ENCODE measurements at places on chromosomes 12 and 14. TPM values are rescaled to one million over a fixed set of nuclear protein-coding genes. Genes with fewer than 3 reads are reported as not detected.
A peak's percentile ranks its signal among the peaks of the same experiment; 100 is the strongest.

The ALG10 gene
- polyA plus RNA-seq = 7.5 TPM

The GALNT8 gene
- polyA plus RNA-seq = not detected

The P2RX7 gene
- 0.21 TPM for polyA plus RNA-seq

The DLGAP5 gene
- 9.1 TPM for polyA plus RNA-seq

The POTEM gene
- not detected for polyA plus RNA-seq

The PPP1R36 gene
- 0.81 TPM for polyA plus RNA-seq

The CD163L1 gene
- 0.30 TPM for polyA plus RNA-seq

The CRY1 gene
- polyA plus RNA-seq = 10.0 TPM

The PLBD1 gene
- 13.4 TPM for polyA plus RNA-seq

The GLIPR1L1 gene
- not detected for polyA plus RNA-seq

The RAB21 gene
- polyA plus RNA-seq = 21.9 TPM

The RERGL gene
- polyA plus RNA-seq = 0.15 TPM

- no peaks in the 10 kb centered on the region for H3K4me1 ChIP-seq
- H3K27ac ChIP-seq = no peak overlapping the region
- H3K4me3 ChIP-seq = no peak overlapping the region
- no peak for DNase-seq
- H3K36me3 ChIP-seq = no peaks in the 10 kb centered on the region
- H3K27me3 ChIP-seq = peaks cover 3% of the 10 kb centered on the region
These were observed 140.5 kb downstream of the KCNA5 start for GRCh38 chr12:5184186-5184585.

DNA sequence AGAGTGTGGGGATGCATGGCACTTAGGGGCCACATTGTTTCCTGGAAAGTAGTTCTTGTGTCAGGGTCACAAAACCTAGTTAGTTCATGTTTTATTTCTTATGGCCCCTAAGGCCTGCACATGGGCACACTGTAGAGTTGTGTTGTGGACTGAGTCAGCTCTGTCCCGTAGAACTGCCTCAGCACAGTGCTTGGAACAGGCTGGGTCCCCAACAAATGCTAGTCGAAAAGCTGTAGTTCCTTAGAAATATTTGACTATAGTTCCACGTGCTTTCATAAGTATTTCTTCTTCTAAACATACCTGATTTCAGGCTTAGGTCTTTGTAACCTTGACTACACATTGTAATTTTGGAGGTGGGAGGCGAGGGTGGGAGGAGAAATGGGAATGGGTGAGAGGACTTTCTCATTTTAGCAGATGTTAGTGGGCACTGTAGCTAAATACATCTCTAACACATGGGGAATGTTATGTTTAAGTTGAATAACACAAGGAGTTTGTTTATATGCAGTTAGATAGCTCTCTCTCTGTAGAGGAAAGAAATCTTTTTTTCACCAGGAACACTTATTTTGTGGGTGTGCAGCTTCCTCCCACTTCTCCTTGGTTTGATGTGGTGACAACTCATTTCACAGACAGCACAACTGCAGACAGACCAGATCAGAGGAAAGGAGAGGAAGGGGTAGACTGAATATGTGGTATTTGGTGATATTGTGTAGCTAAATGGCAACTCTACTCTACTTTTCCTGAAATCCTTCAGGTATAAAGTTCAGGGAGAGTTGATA, 39.5 kb upstream of the DACT1 start:
- H3K36me3 ChIP-seq = no peaks in the 10 kb centered on the region
- no peak for DNase-seq
- H3K27ac ChIP-seq = no peak overlapping the region
- H3K27me3 ChIP-seq = no peaks in the 10 kb centered on the region
- H3K4me3 ChIP-seq = no peak overlapping the region

- H3K4me3 ChIP-seq = peak overlapping the region; percentile 50
- peak overlapping the region; percentile 97 for H3K27ac ChIP-seq
- H3K4me1 ChIP-seq = peaks cover 46% of the 10 kb centered on the region
- no peaks in the 10 kb centered on the region for H3K36me3 ChIP-seq
These were observed 33.2 kb upstream of the STRN3 start for GRCh38 chr14:31059152-31059924.

GRCh38 chr12:47249719-47250357, 170.1 kb upstream of the AMIGO2 start:
- H3K27ac ChIP-seq = peak overlapping the region; percentile 33
- H3K4me1 ChIP-seq = peaks cover 16% of the 10 kb centered on the region
- H3K4me3 ChIP-seq = peak overlapping the region; percentile 1
- no peaks in the 10 kb centered on the region for H3K27me3 ChIP-seq
- no peaks in the 10 kb centered on the region for H3K36me3 ChIP-seq

DNA sequence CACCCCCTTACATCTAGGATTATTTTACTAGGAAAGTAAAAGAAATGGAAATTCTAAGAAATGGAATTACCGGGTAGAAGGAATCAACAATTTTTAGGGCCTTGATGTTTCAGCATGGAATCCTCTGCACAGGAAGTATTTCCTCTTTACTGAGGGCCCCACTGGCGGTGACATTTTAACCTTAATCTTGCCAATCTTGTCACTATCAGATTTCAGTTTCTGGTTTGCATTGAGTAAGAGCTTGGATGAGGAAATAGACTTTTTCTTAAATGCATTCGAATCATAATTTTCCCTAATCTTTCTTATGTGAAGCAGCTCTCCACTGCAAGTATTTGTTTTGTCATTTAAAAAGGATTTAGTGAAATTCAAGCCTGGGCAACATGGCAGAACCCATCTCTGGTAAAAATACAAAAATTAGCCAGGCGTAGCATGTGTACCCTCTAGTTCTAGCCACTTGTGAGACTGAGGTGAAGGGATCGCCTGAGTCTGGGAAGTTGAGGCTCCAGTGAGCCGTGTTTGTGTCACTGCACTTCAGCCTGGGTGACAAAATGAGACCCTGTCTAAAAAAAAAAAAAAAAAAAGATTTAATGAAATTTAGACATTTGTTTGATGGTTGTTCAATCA, 40.7 kb downstream of the TPCN1 start:
- no peaks in the 10 kb centered on the region for H3K27me3 ChIP-seq
- H3K4me3 ChIP-seq = no peak overlapping the region
- no peak for DNase-seq
- H3K27ac ChIP-seq = no peak overlapping the region

DNA sequence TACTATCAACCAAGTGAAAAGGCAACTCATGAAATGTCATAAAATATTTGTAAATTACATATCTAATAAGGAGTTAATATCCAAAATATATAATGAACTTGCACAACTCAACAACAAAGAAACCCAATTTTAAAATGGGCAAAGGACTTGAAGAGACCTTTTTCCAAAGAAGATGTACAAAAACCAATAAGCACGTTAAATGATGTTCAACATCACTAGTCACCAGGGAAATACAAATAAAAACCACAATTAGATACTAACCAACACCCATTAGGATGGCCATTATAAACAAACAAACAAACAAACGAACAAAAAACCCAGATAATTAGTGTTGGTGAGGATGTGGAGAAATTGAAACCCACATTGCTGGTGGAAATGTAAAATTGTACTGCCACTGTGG, 92.3 kb upstream of the ARID2 start:
- H3K4me1 ChIP-seq = peaks cover 3% of the 10 kb centered on the region
- DNase-seq = no peak
- H3K36me3 ChIP-seq = no peaks in the 10 kb centered on the region
- no peaks in the 10 kb centered on the region for H3K27me3 ChIP-seq
- no peak overlapping the region for H3K27ac ChIP-seq

GRCh38 chr12:3107071-3107583, 29.9 kb downstream of the TSPAN9 start:
- H3K4me3 ChIP-seq = no peak overlapping the region
- H3K4me1 ChIP-seq = peaks cover 34% of the 10 kb centered on the region
- H3K36me3 ChIP-seq = peaks cover 3% of the 10 kb centered on the region
- H3K27me3 ChIP-seq = no peaks in the 10 kb centered on the region
- no peak for DNase-seq

DNA sequence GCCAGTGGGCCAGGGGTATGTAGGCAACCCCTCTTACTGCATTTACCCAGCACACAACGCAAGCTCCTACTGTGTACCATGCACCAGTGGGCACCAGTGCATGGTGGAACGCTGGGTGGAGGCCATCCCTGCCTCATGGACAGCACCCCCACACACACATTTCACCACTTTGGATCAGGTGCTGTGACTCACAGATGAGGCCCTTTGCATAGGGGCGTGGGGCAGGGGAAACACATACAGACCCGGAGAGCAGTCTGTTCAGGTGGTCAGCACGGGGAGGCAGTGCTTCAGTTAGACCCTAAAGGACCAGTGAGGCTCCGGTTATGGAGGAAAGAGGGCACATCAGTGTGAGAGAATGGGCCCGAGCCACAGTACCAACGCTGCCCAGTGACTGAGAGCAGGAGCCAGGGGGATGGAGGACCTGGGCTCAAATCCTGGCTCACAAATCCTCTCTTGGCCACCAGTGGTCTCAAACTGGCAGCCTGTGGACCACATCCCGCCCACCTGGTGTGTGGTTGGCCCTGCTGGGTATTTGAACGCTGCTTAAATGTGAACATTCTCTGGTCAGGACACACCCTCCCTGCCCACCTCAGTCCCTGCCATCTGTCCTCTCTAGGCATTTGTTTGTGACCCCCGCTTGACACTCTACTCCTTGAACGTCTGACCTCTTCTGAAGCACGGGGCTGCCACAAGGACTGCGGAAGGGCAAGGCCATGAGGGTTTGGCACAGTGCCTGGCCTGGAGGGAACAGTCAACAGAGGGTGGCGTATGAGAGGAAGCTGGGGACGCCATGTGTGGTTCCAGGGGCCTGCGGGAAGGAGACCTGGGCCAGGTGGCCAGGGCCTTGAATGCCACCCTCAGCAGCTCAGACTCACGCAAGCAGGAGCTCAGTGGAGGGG, 46.7 kb downstream of the FAM222A start:
- DNase-seq = no peak
- no peak overlapping the region for H3K4me3 ChIP-seq
- H3K27me3 ChIP-seq = no peaks in the 10 kb centered on the region
- no peaks in the 10 kb centered on the region for H3K4me1 ChIP-seq

DNA sequence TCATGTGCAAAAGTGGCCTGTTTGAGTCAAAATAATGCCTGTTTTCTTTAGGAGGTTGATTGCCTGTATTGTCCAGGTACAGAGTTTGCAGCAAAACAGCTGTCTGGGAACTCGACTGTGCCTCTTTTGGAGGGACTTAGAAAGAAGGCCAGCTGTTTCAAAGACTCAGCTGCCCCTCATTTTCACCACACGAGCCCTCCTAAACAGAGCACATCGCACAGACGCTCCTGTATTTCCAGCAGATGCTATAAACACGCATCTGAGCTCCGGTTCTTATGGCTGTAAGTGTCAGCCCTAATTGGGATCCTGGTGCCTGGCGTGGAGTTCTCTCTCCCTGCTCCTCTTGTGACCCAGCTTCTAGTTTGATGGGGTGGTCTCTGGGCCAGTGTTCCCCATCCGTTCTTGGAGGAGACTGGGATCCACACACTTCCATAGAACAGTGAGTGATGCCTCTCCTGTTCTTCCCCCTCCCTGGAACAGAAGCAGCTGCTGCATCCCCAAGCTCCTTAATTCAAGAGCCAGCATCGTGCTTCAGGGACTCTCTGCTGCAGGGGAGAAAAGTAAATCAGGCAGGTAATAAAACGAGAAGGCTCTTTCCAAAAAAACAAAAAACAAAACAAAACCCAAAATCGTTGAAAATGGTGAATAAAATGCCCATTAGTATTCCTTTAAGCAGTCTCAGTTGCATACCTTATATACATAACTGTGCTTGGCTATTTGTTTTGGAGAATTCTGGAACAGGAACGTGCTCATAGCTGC, 269.0 kb downstream of the SLC15A4 start:
- no peaks in the 10 kb centered on the region for H3K27me3 ChIP-seq
- no peak overlapping the region for H3K4me3 ChIP-seq
- H3K4me1 ChIP-seq = no peaks in the 10 kb centered on the region
- no peaks in the 10 kb centered on the region for H3K36me3 ChIP-seq
- H3K27ac ChIP-seq = no peak overlapping the region
- no peak for DNase-seq

DNA sequence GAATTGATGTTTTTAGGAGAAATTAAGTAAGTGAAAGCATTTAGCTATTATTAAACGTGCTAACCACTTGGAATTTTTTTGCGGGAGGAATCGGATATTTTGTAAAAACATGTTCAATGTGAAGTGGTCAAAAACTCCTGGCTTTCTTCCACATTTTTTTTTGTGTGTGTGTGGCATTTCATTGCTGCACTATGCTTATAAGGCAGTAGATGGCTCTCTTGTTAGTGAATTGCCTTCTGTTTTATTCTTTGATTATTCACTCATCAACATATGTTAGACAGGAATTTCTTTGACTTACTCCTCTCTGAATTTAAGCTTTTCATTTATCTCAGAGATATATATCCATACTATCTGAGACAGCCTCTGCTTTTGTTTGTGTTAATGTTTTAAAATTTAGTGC, 71.3 kb downstream of the DERA start:
- H3K4me1 ChIP-seq = peaks cover 18% of the 10 kb centered on the region
- H3K27me3 ChIP-seq = no peaks in the 10 kb centered on the region

DNA sequence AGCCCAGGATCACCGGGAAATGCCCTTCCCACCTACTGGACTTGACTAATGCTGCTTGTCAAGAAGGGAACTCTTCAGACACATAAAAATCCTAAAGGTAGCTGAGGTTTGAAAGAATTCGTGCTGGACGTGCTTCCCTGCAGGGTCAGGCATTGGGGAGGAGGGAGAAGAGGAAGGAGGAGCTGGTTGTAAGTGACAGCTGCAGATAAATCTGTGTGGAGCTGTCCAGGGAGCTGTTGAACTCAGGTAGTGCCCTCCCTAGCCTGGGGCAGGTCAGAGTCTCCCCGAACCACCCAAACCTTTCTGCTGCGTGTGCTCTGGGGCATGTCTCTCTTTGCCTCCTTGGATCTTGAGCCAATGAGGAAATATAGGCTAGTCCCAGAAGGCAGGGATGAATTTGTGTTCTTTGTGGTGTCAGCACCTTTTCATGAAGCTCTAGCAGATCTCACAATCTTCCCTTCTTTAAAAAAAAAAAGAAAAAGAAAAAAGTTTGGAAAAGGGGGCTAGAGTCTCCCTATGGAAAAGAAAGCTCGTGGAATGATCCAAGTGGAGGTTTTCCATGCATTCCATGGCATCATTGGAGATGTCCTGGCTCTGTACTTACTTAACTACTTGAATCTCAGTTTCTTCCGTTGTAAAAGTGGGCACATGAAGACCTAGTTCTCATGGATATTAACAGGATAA, 23.6 kb upstream of the FOS start:
- H3K27ac ChIP-seq = peak overlapping the region; percentile 89
- peaks cover 58% of the 10 kb centered on the region for H3K4me1 ChIP-seq
- no peaks in the 10 kb centered on the region for H3K36me3 ChIP-seq
- H3K27me3 ChIP-seq = no peaks in the 10 kb centered on the region

- no peaks in the 10 kb centered on the region for H3K4me1 ChIP-seq
- DNase-seq = no peak
- no peaks in the 10 kb centered on the region for H3K36me3 ChIP-seq
- no peak overlapping the region for H3K27ac ChIP-seq
- no peaks in the 10 kb centered on the region for H3K27me3 ChIP-seq
These were observed 33.3 kb downstream of the RCOR1 start for GRCh38 chr14:102625564-102626296.

- no peaks in the 10 kb centered on the region for H3K27me3 ChIP-seq
- H3K4me1 ChIP-seq = no peaks in the 10 kb centered on the region
These were observed 31.3 kb upstream of the SSPN start for GRCh38 chr12:26164118-26164517.

GRCh38 chr12:2376908-2377657, 324.3 kb downstream of the CACNA1C start:
- H3K4me1 ChIP-seq = no peaks in the 10 kb centered on the region
- no peaks in the 10 kb centered on the region for H3K36me3 ChIP-seq
- no peaks in the 10 kb centered on the region for H3K27me3 ChIP-seq
- H3K4me3 ChIP-seq = no peak overlapping the region

GRCh38 chr12:111349748-111350520, 19.0 kb downstream of the PHETA1 start:
- no peaks in the 10 kb centered on the region for H3K36me3 ChIP-seq
- no peaks in the 10 kb centered on the region for H3K4me1 ChIP-seq
- no peaks in the 10 kb centered on the region for H3K27me3 ChIP-seq
- no peak overlapping the region for H3K4me3 ChIP-seq
- no peak for DNase-seq
